ENCODE measurements at places on chromosomes 1 and 21.

- no peak for DNase-seq
Measured at GRCh38 chr1:18536356-18536755, 55.6 kb downstream of the KLHDC7A start.

GRCh38 chr1:21139601-21140000, 37.1 kb downstream of the EIF4G3 start:
- DNase-seq = peak; percentile 28

DNA sequence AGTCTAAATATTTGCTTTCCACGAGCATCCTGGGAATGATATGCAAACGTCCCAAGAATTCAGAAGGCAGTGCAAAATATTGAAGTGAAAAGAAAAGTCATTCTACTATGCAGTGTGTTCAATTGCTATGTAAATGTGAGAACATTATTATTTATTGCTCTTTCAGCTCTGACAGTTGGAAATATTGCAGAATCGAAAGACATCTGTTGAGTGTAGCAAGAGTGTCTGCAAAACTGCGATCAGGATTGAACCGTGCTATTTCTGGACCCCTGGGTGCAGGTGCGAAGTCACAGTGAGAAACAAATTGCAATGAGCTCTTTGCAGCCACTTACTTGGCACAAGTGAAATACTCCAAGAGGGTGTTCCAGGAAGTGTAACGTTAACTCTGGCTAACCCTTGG, 566.4 kb downstream of the AJAP1 start:
- no peak for DNase-seq

- peak; percentile 92 for DNase-seq
Measured at GRCh38 chr1:159881622-159882526, 18.1 kb downstream of the CFAP45 start.

DNA sequence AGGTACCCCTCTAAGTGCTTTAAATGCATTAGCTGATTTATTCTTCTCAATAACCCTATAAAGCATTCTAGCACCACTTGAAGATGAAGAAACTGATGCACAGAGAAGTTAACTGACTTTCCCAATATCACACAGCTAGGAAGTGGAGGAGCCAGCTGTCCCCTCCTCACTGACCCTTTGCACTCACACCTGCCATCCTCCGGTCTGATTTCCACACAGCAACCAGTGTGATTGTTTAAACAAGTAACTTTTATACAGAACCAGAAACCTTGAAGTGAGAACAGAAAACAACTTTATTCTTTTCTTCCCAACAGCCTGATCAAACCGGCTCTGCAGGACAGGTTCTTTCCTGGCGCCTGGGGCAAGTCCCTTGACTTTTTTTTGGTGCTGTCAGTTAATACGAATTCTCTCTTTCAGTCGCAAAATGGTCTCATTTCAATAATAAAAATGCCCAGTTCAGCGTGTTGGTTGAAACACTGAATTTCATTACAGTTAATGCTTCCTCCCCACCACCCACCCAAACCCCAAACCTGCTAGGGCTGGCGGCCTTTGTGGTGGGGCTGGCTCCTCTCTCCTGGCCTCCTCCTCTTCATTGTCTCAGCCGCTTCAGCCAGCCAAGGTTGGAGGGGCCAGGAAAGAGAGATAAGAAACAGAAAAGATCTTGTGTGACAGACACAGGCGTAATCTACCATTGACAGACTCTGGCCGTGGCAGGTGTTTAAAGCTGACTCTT, 26.4 kb upstream of the EEIG2 start:
- no peak for DNase-seq

- DNase-seq = no peak
Measured at GRCh38 chr1:11802973-11803885, 2.5 kb downstream of the MTHFR start.

GRCh38 chr1:183449223-183449770, 23.0 kb upstream of the SMG7 start:
- DNase-seq = no peak

GRCh38 chr21:26423511-26423910, 149.6 kb downstream of the CYYR1 start:
- no peak for DNase-seq

DNA sequence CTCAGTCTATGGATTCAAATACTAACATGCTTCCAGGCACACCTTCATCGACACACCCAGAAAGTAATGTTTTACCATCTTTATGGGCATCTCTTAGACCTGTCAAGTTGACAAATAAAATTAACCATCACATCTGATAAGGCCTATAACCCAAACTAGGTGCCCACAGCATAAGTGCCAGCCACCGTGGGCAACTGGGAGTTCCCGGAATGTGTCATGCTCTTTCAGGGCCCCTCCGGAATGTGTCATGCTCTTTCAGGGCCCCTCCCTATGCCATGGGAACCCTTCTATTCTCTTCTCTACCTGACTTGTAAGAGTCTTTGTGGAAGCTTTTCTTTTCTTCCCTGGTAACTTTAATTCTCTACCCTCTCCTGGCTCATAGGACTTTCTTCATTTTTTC, 26.6 kb downstream of the KRTAP24-1 start:
- DNase-seq = no peak

GRCh38 chr1:1259951-1260600, 13.6 kb upstream of the C1QTNF12 start:
- no peak for DNase-seq

DNA sequence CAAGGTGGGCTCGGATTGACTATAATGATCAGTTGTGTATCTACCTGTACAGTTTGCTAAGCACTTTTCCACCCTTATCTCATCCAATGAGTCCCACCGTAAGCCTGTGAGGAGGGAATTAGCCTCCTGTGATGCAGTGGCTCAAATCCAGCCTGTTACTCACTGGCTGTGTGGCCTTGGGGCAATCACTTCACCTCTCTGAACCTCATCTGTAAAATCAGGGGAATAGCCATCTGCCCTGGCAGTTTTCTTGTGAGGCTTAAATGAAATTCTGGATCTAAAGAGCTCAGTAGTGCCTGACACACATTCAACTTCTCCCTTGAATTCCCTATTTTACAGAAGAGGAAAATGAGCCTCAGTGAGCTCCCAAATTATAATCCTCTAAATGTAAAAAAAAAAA, 7.4 kb upstream of the EXTL1 start:
- no peak for DNase-seq

DNA sequence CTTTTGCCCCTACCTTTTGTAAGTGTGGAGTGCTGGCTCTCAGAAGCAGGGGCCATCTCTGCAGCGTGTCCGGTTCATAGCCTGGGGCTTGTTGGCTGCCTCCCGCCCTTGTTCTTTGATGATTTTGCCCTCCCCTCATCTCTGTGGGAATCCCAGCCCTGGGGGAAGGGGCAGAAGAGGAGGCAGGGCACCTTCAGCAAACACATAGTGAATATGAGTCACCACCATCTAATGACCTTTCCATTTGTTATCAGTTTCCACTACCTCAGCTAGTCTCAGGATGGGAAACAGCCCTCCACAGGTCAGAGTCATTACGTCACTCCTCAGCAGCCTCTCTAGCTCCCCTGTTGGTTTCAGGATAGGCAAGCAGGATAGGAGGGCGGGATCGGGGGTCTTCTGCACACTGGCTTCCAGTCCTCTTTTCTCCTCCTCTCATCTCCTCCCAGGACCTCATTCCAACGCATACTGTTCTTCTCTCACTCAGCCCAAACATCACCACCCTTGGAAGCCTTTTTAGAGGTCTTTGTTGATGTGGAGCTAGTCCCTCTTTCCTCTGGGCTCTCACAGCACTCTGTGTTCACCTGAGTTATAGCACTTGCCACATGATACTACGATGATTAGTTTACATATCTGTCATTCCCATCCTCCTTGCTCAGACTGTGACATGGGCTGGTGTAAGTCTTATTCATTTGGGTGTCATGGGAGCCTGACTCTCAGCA, 15.8 kb downstream of the GADD45A start:
- peak; percentile 28 for DNase-seq

DNA sequence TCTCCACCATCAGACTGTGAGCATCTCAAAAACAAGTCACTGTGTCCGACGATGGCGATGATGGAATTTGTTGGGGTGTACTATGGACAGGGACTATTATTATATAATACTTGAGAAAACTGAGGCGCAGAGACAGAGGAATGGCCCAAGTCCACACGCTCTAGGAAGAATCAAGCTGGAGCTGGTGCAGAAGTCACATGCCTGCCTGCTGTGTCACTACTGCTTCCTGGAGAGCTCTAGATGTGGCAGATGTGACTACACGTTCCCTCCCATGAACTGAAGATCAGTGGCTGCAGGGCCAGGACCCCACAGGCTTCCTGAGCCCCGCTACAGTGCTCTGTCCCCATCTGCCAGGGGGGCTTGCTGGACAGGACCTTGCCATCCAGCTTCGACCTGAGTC, 56.9 kb downstream of the TRABD2B start:
- no peak for DNase-seq

DNA sequence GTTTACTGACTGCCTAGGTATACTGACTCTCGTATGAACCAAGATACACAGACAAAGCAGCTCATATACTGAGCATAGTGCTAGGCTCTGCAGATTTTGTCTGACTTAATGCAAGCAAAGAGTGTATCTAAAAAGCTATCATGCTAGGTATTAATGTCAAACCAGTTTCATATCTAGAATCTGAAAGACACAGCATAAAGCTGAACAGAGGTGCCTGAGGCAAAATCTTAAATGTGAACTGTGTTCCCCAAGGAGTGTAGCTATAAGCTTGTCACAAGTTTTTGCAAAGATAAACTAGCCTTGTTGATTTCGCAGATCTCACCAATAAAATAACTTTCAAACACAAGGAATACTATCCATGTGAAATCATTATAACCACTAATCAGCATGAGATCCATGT, 18.1 kb downstream of the JAK1 start:
- no peak for DNase-seq

DNA sequence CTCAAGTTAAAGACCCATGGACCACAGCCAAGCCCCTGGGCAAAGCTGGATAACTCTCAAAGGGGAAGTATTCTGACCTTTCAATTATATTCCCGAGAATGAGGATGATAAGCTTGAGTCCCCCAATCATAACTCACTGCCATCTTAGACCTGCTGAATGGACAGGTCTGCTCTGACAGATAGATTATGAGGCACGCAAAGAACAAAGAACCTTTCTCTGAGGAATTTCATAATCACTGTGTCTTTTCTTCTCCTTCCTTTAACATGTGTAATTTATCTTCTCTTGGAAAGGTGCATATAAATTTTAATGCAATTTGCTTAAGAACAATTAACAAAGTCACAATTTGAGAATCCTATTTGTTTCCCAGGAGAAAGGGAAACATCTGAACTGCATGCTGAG, 22.0 kb downstream of the PIGM start:
- DNase-seq = no peak

- no peak for DNase-seq
Measured at GRCh38 chr1:9149837-9150581, 21.1 kb upstream of the GPR157 start.

- DNase-seq = no peak
Measured at GRCh38 chr1:6603915-6604558, 1.4 kb upstream of the KLHL21 start.

DNA sequence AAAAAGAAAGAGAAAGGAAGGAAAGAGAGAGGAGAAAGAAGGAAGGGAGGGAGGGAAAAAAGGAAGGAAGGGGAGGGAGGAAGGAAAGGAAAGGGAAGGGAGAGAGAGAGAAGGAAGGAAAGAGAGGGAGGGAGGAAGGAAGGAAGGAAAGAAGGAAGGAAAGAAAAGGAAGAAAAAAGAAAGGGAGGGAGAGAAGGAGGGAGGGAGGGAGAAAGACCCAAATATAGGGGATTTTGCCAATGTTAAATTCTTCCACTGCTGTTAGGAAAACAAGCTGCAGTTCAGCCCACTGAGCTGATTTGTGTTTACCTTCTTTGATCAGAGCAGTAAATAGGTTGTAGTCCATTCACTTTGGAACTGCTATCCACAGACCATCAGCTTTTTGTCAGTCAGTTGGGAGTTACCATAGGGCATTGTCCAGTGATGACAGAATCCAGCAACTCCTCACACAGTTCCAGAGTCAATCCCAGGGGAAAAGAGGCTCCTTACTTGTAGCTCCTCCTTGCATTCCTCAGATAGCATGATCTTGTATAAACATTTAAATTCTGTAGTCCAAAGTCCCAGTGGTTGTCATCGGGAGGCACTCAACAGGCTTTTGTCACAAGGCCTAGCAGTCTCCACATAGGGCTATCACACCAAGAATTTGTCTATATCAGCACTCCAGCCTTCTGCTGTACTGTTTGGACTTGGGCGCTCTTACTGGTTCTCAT, 13.5 kb upstream of the PPP1R8 start:
- no peak for DNase-seq

DNA sequence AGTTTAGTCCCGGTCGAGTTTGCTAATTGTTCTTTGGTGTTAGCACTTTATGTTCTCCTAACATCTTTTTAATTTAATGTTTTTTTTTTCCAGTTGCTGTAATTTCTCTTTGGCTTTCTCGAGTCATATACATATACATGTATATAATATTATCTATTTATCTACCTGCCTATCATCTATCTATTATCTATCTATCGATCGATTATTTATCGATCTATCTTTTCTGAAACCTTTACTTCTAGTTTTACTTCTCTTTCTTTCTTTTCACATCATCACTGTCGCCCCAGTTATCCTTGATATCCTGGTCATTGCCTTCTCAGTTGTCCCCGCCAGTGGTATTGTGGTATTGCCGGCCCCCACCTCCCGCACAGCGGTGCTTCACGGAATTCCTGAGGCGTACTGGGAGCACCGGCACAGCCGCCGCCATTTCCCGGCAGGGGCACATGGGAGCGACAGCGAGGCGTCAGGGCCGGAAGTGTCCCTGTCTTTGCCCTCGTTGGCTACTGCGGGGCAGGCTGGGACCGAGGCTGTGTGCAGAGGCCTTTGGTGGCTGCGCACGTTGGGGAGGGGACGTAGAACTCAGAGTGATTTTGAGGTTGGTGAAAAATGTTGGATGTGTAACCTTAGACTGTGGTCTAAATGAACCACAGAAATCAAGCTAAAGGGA, 101.1 kb downstream of the NUF2 start:
- DNase-seq = no peak

- DNase-seq = no peak
Measured at GRCh38 chr1:212692774-212693644, 6.6 kb downstream of the BATF3 start.

DNA sequence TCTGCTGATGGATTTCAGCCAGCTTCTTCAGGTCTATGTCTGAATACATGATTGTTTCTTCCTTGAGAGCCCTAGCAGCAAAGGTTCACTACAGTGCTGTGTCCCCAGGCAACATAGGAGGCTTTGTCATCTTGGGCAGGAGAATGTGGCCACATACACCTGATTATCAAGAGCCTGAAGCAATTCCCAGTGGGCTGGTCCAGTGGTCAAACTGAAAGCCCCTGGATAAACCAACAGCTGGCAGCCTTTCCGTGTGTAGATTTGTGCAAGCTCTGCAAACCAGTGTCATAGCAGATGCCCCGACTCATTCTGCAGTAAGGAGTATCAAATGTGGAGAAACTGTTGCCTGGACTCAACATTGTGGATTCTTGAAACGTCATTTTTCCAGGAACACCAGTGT, 2.3 kb upstream of the GIPC2 start:
- DNase-seq = no peak

GRCh38 chr1:22105611-22106207, 37.2 kb downstream of the WNT4 start:
- peak; percentile 31 for DNase-seq

- DNase-seq = no peak
Measured at GRCh38 chr1:8474369-8474768, 156.5 kb downstream of the SLC45A1 start.

GRCh38 chr1:92910081-92910480, 51.2 kb downstream of the DIPK1A start:
- no peak for DNase-seq

- no peak for DNase-seq
Measured at GRCh38 chr21:26448751-26449150, 124.3 kb downstream of the CYYR1 start.

GRCh38 chr1:151327903-151328674, 873 bp upstream of the PI4KB start:
- DNase-seq = no peak

GRCh38 chr1:225155555-225155954, 226.1 kb downstream of the DNAH14 start:
- no peak for DNase-seq

- DNase-seq = no peak
Measured at GRCh38 chr1:64505232-64505943, 35.5 kb downstream of the CACHD1 start.

Measured in NCI-H748 treated with DMSO at 0.1 percent for 48 hours (cell line).